A549 (cell line): ENCODE measurements at places on chromosomes 7 and 10.

DNA sequence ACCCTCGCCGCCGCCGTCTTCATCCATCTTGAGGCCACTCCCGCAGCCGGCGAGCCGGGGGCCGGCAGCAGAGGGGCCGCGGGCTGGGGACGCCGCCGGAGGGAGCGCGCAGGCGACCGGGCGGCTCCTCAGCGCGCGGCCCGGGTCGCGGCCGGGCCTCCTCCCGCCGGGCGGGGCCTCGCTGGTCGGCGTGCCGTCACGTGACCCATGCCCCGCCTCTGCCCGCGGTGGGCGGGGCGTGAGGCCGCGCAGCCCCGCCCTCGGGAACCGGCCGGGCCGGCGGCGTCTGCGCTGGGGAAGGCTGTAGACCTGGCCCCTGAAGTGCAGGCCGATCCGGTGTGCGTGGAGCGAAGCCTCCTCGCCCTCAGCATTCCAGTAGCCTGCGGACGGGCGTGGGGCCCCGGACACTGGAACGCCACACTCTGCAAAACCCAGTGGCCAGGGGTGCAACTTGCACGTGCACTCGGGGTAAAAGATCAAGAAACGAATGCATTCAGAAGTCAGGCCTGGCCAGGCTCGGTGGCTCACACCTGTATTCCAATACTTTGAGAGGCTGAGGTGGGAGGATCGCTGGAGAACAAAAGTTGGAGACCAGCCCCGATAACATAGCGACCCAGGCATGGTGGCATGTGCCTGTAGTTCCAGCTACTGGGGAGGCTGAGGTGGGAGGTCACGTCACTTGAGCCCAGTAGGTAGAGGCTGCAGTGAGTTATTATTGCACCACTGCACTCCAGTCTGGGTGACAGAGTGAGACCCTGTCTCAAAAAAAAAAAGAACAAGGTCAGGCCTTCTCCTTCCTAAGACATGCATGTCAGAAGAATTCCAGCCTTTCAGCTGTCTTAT, at the start of gene CYTH3:
Gene CYTH3 (minus strand): TSS at position 144 of the 843 bp plus-strand sequence. CDS start 117 bp downstream, at position 27.
- peak; percentile 76 for DNase-seq

DNA sequence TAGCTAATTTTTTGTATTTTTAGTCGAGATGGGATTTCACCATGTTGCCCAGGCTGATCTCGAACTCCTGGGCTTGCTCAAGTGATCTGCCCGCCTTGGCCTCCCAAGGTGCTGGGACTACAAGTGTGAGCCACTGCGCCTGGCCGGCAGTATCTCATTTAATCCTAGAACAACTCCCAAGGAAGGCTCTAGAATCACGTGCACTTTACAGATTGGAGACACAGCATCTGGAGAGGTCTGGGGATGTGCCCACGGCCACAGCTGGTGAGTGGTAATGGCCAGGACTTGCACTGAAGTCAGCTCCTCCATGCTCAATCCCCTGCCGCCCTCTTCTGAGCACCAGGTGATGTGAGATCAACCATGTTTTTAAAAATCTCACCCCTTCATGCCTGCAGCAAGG, 43.1 kb downstream of the CARD11 start:
- DNase-seq, result no peak

GRCh38 chr10:25023278-25023677, 6.9 kb downstream of the THNSL1 start:
- DNase-seq, result no peak

DNA sequence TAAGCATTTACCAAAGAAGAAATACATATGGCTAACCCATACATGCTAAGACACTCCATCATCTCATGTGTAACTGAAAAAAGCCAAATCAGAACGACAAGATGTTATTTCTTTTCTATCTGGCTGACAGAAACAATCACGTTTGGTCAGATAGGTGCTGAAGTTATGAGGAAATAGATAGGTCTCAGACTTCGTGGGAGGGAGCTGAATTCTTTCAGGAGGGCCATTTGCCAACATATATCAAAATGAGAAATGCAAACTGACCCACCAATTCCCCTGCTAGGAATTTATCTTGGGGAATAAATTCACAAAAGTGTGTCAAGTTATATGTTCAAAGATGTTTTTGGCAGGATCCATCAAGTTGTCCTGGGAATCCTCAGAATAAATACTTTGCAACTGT, 32.6 kb downstream of the SH3PXD2A start:
- no peak for DNase-seq

DNA sequence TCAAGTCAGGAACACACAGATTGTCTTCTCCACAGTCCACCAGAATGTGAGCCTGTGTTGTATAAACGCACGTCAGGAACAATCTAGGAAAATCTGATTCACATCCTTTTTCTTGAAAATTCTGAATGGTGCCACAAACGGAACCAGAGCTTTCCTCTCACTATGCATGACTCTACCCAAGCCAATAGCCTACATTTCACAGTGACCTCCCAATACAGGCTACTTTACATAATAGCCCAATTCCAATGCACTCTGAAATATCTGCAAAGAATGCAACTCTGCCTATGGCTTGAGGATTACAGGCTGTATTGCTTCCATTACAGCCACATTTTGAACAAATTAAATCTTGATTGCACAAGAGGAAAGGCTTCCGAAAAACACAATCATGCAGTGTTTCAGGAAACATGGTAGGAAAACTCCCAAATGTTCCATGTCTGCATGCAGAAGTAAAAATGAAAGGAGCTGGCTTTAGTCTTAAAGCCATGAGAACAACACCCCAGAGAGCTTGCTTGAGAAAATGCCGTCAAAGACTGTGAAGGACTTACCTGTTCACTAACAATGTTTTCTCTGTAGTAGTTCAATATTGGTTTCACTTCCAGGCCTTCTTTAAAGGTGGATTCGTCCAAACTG, 113.9 kb downstream of the ITGA8 start:
- no peak for DNase-seq

DNA sequence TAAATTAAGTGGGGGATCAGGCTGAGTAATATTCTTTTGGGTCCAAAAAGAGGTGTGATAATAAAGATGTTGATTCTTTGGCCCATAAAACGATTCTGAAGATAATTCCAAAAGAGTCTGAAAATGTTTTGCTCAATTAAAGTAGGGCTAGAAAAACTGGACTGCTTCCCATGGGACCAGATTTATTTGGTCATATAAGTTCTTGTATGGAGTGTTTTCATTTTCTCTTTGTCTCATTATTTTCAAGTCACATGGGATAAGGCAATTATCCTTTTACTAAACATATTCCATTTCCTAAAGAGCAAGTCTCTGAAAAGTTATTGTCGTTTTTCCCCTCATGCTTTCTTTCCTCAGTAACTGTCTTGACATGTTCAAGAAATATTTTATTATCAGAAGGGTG, 41.5 kb downstream of the CDK6 start:
- no peak for DNase-seq

GRCh38 chr7:135901585-135902540, 75.3 kb downstream of the MTPN start:
- no peak for DNase-seq

- DNase-seq, result no peak
Measured at GRCh38 chr7:114988026-114988425, 66.1 kb downstream of the MDFIC start.

- DNase-seq, result peak; percentile 40
Measured at GRCh38 chr10:75229971-75230370, 5.8 kb downstream of the COMTD1 start.

DNA sequence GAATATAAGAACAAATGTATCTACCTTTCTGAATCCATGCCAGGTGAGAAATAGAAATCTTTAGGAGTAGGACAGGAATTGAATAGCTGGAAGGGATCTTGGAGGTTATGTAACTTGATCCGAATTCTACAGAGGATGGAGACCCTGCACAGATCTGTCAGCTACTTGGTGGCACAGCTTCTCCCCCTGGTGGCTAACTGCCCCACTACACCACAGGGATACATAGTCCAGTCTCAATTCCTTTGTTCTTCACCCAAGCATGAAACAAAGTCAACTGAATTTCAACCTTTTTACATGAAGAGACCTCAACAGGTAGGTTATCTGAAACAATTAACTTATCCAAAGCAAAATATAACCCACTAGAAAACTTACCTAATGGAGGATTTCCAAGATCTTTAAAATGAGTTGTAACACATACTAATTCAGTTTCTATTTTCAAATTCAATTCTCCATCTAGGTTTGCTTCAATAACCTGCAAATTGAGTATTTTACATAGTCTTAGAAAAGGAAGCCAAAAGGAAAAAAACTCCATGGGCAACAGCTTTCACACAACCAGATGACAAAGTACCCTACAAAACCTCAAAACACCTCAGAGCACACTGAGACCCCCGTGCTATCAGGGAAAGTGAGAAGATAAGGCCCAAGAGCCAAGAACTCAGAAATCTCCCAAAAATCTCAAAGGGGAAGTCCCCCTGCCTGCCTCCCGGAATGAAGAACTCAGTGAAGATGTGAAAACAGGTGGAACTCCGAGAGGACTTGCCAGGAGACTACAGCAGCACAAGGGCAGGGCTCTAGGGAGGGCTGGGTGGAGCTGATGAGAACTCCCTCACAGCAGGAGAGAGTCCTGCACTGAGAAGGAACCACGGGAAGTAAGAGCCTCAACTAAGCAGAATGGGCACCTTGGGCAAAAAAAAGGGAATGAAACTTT, 10.3 kb downstream of the HUS1 start:
- DNase-seq, result peak; percentile 75

- no peak for DNase-seq
Measured at GRCh38 chr7:6128205-6128604, 97.0 kb downstream of the ANKRD61 start.
